NCI-H460 (cell line): ENCODE measurements at places on chromosomes 1 and 21.

DNA sequence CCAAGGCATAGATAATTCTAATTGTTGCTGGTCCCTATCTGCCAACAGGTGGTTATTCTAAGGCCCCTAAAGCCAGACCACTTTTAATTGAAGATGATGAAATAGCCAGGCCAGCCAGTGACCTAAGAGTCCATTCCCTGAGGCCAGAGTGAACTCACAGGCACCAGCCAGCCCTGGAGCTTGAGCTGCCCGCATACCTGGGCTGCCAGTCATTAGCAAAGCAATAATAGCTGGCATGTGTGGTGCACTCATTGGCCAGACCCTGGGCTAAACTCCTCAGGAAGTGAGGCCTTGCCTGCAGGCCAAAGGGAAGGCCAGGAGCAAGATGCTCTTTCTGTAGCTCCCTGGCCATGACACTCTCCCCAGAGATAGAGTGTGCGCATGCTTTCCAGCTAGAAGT lies 180.4 kb upstream of the KLHDC7A start:
- DNase-seq = no peak

DNA sequence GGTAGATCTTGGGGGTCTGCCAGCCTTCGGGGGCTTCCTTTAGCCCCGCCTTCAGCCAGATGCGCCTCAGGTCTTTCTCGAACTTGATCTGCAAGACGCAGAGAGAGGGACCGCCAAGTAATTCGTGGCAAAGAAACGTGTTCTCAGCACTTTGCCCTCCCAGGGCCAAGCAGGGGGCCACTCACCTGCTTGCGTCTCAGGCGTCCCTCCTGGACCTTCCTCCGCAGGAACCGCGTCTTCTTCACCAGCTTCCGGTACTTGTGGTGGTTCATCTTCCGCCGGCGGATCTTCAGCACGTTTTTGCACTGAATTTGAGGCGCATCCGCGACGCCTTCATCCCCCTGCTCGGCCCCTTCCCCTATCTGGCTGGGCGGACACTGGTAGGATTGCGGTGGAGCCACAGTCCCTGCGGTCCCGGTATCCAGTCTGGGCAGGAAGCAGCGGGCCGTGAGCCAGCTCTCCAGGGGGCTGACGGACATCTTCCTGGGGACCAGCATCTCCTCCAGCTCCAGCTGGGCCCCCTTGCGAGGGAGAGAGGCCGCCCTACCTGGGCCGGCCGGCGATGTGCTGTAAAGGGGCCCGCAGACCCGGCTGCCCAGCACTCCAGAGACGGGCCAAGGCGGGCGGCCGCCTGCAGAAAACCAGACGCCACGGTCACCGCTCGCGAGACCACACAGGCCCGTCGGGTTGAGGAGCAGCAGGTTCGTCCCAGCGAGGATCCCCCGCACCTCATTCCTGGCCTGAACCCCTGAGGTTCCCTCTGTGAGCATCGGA lies 1.0 kb downstream of the AURKAIP1 start:
- no peak for DNase-seq

- no peak for DNase-seq
Observed at GRCh38 chr1:228391411-228392020, 15.1 kb downstream of the TRIM11 start.

DNA sequence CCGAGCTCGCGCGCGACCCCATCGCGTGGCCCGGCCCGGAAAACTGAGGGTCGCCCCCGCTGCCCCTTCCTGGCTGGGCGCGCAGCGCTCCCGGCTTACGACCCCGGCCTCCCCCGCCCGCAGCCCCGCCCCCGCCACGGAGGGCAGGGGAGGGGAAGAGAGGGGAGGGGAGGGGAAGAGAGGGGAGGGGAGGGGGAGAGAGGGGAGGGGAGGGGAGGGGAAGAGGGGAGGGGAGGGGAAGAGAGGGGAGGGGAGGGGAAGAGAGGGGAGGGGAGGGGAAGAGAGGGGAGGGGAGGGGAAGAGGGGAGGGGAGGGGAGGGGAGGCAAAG lies 6.7 kb upstream of the ANKRD65 start:
- DNase-seq = no peak

GRCh38 chr1:57820356-57821095 lies 396.7 kb upstream of the DAB1 start:
- DNase-seq = no peak

DNA sequence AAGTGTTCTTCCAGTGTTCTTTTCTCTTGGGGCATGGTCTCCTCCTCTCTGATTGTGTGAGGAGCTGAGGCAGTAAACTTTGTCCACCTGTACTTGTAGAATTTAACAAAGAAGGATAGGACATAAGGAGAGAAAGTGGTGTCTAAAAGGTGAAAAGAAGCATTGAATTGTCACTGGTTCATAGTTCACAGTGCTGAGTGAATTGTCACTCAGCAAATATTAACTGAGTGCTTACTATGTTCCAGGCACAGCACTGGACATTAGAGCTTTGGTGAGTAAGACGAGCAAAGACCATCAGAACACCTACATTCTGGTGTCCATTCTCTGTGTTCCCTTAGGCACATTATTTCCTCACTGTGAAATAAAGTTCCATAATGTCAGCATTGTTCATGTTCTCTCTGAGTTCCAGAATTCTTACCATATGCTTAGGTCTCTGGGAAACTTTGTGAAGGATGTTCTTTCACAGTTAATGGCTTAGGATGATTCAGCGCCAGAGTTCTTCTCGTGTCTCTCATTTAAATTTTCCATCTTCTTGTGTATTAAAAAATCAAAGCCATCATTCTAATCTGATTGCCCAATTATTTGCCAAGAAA lies 156.8 kb upstream of the HOOK1 start:
- no peak for DNase-seq

DNA sequence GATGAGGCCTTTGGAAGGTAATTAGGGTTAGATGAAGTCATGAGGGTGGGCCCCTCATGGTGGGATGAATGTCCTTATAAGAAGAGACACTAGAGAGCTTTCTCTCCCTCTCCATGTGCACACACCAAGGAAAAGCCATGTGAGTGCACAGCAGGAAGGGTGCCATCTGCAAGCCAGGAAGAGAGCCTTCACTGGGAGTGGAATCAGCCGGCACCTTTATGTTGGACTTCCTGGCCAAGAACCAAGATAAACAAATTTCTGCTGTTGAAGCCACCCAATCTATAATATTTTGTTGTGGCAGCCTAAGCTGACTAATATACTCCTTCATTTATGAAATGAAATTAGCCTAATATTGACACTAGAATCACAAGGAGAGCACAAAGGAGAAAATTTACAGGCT lies 38.2 kb upstream of the PKP1 start:
- DNase-seq = no peak

DNA sequence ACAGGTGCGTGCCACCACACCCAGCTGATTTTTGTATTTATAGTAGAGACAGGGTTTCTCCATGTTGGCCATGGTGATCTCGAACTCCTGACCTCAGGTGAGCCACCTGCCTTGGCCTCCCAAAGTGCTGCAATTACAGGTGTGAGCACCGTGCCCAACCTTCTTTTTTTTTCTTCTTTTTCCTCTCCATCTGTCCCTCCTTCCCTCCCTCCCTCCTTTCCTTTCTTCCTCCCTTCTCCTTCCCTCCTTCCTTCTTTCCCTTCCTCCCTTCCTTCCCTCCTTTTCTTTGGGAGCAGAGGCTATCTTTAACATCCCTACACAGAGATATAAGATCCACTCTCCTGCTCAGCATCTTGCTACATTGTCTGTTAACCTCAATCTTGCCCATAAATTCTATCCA lies 24.4 kb upstream of the FAM89A start:
- no peak for DNase-seq

GRCh38 chr1:23791516-23792047 lies 637 bp downstream of the LYPLA2 start:
- DNase-seq = no peak

DNA sequence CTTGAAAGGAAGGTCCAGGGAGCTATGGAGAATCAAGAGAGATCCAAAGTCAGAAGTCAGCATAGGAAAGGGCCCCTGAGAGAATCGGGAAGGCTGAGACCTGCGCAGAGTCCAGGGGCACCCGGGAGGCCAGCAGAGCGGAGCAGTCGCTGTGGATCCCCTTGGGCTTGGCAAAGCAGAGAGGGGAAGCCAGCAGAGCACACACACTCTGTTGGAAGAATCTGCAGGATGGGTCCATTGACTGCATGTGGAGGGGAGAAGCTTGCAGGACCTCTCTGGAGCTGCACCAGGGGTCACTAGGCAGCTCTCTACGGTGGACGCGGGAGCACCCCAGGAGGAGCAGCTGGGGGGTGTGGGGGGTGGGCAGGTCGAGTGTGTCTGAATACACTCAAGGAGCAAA lies 6.4 kb downstream of the RIPK4 start:
- DNase-seq = no peak

- DNase-seq = no peak
Observed at GRCh38 chr1:226533220-226533619, 15.3 kb upstream of the STUM start.

DNA sequence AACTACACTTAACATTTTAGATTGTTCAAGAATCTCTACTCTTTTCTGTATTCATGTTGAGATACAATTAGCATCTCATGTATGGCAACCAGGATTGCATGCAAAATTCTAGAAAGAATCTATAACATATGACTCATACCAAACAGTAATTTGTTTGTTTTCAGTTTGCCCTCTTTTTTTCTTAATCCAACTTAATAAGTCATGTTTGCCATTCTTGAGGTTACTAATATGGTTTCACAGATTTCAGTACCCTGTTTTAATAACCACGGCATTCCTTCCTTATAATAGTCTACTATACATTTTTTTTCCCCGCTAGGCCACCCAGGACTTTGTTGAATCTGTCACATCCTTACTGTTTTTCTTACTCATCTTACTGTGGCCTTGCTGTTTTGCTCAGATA lies 140.8 kb downstream of the FMN2 start:
- DNase-seq = peak; percentile 30

DNA sequence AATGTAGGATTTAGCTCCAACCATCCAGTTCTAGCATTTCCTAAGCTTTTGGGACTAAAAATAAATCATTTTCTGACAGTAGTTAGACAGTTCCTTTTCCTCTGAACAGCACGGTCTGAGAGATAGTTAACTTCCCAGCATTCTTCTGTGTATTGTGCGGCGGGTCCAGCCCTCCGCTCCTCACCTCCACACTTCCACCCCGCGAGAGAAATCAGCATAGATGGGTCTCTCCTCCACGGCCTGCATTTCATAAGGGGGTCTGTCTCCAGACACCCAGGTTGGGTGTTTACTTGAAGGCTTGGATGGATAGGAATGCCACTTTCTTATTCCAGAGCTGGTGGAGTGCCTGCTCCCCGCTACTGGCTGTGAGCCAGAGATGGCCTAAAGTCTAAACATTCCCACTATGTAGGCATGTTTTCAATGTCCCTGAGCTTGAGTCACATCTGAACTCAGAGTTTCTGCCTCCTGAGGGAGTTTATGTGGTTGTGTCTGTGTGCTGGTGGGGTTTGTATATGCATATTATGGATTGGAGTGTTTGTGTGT lies 38.0 kb upstream of the PPP2R5A start:
- DNase-seq = no peak

GRCh38 chr1:53050310-53050709 lies 11.7 kb upstream of the PODN start:
- no peak for DNase-seq

DNA sequence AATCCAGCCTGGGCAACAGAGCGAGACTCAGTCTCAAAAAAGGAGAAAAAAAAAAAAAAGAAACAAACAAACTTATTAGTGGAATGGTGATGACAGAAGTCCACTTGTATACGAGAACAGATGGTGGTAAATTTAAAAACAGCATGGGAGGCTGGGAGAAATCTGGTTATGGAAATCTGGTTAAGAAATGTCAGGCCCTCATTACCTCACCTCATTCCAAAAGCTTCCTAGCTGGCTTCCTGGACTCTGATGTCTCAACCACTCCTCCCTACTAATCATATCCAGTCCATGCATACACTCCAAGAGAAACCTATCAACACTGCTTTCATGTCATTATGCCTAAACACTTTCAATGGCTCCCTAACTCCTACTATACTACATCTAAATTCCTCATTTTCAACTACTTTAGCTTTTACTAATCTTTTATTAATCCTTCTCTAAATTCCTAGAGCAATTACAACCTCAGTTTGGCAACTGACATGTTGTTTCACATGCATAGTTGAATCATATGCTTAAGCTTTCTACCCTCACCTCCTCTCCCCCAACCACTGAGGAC lies 52.9 kb downstream of the FOXJ3 start:
- no peak for DNase-seq

DNA sequence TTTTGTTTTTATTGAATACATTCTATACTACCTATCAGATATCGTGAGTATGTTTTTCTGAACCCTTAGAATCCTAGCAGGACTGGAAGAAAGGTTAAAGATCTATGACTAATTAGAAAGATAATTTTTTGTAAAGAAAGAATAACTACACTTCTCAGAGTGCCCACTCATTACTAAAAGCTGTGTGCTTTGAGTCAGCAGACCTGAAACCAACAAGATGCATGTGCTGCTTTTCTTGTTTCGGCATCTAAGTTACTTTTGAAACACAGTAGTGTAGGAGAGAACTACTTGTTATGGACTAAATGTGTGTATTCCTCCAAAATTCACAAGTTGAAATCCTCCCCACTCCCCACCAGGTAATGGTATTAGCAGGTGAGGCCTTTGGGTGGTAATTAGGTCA lies 127.8 kb upstream of the ESRRG start:
- no peak for DNase-seq

GRCh38 chr1:161902182-161902581 lies 121.5 kb downstream of the OLFML2B start:
- DNase-seq = no peak

DNA sequence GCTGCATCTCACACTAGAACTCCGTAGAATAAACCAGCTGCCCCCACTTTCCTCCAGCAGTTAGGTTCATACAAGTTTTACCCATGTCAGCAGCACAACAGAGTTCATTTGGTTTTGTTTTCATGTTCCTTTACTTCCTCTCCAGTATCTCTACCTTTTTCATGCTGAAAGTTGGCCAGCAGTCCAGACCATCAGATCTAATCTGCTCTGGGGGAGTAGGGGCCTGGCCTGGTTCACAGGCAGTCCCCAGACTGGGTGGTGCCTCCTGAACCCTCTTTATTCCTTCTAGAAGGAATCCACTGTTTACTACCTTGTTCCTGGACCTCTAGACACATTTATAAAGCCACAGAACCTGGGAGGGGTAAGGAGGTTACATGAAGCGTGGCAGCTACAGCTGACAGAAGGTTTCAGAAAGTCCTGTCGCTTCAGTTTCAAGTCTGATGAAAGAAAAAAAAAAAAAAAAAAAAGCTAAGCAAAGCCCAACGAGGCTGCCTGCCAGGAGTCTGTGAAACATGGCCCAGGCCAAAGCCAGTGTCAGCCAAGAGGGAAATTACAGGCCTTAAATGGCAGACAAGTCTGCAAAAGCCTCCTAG lies 184.6 kb upstream of the JUN start:
- DNase-seq = no peak

GRCh38 chr1:61925591-61926298 lies 183.5 kb downstream of the PATJ start:
- DNase-seq = no peak

DNA sequence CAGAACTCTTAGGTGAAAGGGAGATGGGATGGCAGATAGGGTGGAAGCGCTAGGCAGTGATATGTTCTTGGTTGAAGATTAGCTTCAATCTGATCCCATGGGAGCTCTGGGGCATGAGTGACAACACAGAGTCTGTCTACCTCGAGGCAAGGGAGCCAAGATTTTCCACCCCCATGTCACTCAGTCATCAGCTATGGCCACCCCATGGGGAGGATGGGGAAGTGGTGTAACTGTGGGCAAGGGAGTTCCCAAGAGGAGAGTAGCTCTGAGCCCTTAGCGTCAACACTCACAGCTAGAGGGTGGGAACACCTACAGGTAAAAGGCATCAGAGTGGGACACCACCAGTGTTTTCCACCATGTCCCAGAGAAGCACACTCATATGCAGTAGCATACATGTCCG lies 30.3 kb upstream of the C1QA start:
- no peak for DNase-seq
